ENCODE measurements at places on chromosomes 7 and 10.

GRCh38 chr10:92432596-92432995 is 141.3 kb downstream of the IDE start:
- no peak for DNase-seq

- peak; percentile 18 for DNase-seq
These were observed 241.0 kb downstream of the FRMD4A start for GRCh38 chr10:14089556-14090292.

DNA sequence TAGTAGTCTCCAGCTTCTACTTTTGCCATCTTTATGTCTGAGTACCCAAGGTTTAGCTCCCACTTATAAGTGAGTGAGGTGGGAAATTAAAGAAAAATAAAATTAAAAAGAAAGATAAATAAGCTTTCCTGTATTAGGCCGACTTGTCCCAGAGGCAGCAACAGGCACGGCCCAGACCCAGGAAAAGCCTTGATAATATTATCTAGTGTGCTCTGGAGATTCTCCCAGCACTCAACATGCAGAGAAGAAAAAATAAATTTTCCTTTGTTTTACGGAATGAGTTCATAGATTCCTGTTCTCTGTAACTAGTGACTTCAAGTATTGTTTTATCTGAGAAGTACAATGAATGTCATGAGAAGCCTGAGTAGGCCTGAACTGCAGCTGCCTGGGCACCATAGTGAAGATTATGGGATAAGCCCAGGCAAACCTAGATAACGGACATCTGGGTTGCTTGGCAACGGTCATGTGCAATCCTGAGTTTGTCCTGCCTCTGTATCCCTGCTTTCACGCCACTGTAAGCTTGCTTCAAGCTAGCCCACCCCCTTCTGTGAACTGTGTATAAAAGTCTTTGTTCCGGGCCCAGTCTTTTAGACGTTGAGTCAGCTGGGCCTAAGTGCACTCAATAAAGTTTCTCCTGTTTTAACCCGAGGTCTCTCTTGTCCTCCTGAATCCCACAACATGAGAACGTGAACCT is 6.4 kb downstream of the ATE1 start:
- no peak for DNase-seq

- DNase-seq: no peak
These were observed 13.9 kb downstream of the PARD3 start for GRCh38 chr10:34801097-34801733.

GRCh38 chr7:74010407-74010806 is 17.6 kb upstream of the ELN start:
- no peak for DNase-seq

- no peak for DNase-seq
These were observed 48.1 kb downstream of the GNAI1 start for GRCh38 chr7:80182630-80183276.

DNA sequence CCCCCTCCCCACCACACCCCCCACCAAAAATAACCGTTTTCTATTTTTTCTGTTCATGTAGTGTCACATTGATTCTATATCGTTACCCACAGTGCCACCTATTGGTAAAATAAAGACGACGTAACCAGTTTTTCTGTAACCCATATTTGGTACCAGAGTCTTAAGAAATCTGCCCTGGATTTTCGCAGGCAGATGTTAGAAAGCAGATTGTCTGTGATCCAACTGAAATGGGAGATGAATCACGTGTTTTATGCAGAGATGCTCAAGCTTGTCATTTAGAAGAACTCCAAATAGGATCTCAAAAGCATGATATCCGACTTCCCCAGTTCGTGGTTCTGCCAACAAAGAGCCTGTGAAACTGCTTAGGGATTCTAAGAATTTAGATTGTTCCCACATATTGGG is 261.1 kb upstream of the CSTF2T start:
- peak; percentile 6 for DNase-seq

GRCh38 chr10:74900297-74900696 is 73.9 kb downstream of the KAT6B start:
- DNase-seq: no peak
